ENCODE measurements at places on chromosomes 2 and 18.

- no peak for DNase-seq
Observed at GRCh38 chr2:60357996-60358395, 195.5 kb downstream of the BCL11A start.

DNA sequence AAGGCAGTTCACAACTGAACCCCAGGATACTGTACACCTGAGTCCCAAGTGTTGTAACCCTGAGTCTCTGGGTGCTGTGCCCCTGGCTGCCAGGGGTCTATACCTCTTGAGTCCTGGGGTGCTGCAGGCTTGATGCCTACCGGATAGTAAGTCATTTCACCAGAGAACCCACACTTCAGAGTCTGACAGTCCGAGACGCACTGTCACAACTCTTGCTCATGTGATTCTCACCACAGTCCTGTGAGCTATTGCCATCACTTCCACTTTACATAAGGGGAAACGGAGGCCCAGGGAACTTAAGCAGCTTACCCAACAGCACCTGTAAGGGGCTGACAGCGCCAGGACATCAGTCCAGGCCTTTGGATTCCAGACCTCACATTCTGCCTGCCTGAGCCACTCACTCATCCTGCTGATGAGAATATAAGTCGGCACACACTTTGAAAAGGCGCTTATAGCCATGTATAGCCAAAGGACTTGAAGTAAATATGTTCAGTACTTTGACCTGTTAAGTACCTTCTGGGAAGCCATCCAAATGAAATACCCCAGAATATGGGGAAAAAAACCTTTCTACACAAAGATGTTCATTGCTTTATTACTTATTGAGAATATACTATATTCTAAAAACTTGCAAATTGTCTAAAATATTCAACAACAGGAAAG is 180.7 kb upstream of the ID2 start:
- DNase-seq: no peak

DNA sequence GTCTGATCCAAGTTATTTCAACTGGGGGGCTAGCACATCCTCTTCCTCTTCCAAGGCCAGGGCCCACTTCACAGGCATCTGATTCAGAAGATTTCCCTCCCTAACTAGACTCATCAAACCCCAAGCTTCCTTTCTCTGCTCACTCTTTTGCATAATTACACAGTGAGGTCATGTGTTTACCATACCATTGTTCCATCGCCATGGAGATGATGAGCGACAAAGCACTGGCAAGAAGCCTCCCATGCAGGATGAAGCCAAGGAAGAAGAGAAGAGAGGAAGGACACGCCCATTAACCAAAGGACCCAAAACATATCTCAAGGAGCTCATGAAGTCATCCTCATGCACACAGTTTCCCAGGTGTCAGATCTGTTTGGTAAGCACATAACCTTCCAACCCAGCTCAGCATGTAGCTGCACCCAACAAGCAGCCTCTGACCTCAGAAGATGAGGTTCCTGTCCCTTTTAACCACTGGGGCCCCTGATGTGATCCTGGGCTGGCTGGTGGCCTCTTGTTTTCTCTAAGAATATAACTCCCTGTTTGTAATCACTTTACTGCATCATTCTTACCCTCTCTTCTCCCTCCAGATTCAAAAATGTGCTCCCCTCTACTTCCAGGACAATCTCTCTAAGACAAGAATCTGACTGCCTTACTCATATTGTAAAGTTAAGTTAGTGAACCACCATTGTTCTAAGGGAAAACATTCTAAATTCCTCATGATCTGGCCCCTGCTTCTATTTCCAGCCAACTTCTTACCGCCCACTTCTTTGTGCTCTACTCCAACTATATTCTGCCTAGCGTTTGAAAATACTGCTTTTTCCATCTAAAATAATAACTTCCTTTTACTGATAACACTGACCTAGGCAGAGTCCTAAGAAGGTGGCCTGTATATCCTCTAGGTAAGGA is 190.1 kb downstream of the TTC32 start:
- no peak for DNase-seq

GRCh38 chr2:148885988-148886387 is 11.0 kb downstream of the KIF5C start:
- no peak for DNase-seq

DNA sequence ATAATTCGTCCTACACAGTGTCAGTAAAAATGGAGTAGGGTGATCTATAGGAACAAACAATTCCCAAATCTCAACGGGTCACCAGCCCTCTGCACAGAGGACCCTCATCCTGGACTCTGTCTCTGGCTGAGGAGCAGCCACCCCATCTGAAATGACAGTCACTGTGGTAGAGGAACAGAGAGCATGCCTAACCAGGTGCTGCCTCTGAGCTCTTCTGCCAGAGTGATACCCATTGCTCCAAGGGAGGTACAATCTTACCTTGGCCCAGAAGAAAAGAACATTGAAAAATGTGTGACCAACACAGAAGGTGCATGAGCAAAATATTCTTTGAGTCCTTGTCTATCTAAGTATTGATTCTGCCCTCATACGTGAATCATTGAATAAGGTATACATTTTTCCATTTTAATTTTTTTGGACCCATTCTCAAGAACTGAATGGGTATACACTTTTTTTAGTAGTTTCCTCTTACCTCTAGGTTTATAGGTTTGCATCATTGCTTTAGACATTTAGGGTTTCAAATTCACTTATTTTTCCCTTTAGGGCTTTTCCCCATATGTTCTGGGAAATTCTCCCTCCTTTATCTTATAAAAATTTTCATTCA is 8.7 kb downstream of the SP140 start:
- no peak for DNase-seq

DNA sequence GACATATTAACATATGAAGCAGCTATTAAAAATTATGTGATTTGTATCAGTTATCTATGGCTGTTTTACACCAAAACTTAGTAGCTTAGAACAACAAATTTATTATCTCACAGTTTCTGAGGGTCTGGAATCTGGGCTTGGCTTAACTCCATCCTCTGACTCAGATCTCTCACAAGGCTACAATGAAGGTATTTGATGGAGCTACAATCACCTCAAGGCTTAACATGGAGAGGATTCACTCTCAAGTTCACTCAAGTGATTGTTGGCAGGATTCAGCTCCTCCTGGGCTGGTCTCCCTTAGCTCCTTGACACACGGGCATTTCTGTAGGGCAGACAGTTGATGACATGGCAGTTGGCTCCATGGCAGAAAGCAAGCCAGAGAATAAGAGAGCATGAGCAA is 133.0 kb upstream of the SLC14A2 start:
- no peak for DNase-seq

GRCh38 chr2:139798391-139798790 is 1018.2 kb upstream of the NXPH2 start:
- DNase-seq: no peak

DNA sequence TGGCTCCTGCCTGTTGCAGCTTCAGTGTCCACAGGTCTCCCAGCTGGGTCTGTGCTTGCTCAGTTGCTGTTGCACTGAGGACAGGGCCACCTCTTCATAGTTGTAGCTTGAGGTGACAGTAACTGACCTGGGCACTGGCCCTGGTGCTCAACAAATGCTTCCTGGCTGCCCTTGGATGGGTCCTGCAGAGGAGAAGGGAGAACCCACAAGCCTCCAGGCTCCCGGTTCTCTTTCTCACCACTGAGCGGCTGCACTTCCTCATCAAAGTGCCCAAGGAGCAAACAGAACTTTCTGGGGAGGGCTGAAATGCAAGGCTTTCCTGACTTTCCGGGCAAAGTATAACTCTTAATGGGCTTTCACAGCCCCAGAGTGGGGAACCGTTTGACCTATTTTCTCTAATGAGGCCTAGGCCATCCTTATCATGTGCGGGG is 38.7 kb downstream of the LCT start:
- no peak for DNase-seq

GRCh38 chr2:240141736-240142135 is 1.3 kb upstream of the OTOS start:
- no peak for DNase-seq

GRCh38 chr2:241857572-241858121 is 1.0 kb downstream of the PDCD1 start:
- no peak for DNase-seq

DNA sequence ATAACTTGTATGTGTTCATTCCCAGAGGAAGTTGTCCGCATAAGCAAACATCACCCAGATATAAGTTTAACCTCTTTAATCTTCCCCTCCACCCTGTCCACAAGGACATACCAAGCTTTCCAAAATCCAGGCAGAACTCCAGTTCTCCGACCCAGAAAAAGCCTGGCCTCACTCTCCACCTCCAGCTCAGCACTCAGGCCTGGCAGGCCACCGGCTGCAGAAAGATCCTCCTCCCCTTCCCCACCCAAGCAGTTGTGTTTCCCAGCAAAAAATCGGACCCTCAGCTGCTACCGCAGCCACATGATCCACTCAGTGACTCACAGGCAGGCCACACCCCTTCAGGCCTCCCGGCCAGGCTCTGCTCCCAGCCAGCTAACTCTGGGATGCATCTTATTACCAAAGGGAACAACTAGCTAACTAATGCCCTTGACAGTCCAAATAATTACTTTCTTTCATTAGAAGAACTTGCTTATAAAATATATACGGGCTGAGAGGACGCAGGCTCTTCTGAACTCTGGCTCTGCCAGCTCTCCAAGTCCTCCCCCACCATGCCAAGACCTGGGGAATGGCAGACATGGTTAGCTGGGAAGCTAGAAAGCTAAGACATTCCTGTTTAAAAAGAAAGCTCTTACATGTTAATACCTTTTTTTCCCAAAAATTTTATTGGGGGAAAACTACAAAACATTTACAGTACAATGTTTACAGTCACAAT is 4.5 kb downstream of the ZFP36L2 start:
- no peak for DNase-seq

DNA sequence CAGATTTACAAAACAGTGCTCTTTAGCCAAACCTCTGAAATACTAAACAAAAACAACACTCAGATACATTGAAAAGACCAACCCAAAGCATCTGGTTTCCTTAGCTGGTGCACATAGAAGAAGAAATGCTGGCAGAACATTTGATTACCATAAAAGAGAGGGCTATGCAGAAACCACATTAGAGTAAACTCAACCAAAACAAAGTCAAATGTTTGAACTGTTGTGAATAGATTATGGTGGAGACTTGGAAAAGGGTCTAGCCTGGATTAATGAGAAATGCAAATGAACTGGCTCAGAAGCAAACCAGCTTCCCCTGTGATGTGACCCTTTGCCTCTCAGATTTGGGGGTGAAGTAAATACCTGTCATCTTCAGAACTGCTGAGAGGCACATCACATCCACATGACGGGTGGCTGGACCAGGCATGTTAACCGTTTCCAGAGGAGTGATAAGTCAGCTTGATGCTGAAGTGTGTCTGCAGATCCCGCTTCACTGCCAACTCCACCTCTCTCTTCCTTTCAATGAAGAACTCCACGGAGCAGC is 153.0 kb downstream of the NRP2 start:
- no peak for DNase-seq

GRCh38 chr18:9712611-9713010 is 4.5 kb downstream of the RAB31 start:
- no peak for DNase-seq

GRCh38 chr18:35572644-35573043 is 8.9 kb upstream of the GALNT1 start:
- DNase-seq: no peak

DNA sequence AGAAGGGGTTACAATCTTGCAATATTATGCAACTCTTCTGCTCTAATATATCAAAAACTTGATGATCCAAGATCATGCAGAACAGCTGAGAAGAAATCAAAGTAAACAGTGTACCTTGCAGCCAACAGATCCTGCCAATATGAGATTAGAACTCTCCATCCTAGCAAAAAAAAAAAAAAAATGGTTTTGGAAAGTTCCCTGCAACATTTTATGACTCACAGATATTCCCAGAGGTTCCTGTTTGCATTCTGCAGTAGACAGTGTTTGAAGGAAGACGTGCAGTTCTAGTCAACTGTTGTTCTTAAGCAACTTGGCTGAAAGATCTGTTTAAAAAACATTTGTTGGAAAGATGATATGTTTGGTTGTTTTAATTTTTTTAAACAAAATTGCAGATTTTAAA is 103.6 kb upstream of the WDR75 start:
- DNase-seq: no peak

- DNase-seq: no peak
Observed at GRCh38 chr2:175766880-175767279, 235.2 kb downstream of the LNPK start.

DNA sequence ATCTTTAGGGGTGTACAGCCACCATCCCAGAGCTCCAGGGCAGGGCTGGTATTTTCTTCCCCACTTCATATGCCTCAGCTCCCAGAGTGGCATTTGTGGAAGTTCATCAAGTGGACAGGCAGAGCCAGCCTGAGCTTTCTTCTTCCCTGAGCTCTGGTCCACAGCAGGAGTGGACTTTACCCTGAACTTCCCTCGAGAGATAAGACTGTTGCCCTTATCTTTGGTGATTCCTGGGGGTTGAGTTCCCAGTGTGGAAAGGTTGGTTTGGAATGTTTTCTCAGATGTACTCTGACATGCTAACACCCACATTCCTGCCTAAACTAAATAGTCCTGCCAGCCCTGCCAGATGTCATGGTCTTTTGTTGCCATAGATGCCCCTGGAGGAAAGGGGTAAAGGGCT is 62.0 kb upstream of the LGALSL start:
- DNase-seq: no peak

DNA sequence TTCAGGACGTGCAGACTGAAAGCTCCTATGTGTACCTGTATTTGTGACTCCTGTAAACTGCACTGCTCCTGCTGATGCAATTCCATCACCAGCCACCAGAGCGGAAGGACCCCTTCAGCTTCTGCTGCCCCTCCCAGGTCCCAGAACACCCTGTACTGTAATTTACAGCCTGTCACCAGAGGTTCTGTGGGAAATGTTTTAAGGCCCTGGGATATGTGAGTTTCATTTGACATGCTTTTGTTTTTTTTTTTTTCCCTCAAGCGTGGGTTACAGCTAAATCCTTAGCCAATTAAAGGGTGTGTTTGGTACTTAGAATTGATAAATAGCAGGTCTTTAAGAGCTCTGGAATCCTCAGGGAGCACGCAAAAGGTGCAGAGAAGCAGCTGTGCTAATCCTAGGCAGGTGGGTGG is 79.4 kb downstream of the KCTD1 start:
- DNase-seq: no peak

DNA sequence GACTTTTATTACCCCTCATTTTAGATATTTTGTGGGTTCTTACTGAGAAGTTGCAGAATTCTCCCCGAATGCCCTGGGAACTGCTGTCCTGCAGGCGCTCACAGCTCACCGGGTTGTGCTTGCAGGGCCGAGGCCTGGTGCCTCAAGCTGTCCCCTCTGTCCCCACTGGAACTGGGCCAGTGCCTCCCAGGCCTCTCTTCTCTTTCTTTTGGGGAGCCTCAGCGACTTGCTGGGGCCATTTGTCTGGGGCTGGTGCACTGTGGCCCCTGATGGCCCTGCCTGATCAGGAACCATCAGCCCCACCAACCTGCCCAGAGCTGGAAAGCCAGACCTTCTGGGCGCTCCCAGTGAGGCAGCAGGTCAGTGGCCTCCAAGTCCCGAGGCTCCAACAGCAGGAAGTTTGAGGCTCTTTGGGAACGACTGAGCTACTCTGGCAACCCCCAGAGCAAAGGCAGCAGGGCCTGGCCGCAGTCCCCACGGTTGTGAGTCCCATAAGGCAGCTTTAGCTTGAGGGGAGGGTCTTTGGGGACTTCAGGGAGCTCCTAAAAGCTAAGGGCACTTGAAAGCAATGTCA is 14.7 kb upstream of the NEU4 start:
- no peak for DNase-seq

GRCh38 chr2:20184067-20184938 is 40.6 kb downstream of the SDC1 start:
- no peak for DNase-seq

GRCh38 chr2:19361325-19361990 is 3.0 kb upstream of the OSR1 start:
- no peak for DNase-seq

- DNase-seq: no peak
Observed at GRCh38 chr2:17229414-17229813, 288.8 kb downstream of the RAD51AP2 start.

GRCh38 chr2:170820757-170821530 is 4.3 kb downstream of the GAD1 start:
- DNase-seq: no peak
